MG63 (cell line): ENCODE measurements at places on chromosomes 7 and 10.
A peak's percentile ranks its signal among the peaks of the same experiment; 100 is the strongest.

- no peak for DNase-seq
Measured at GRCh38 chr10:106859892-106860652, 304.4 kb downstream of the SORCS1 start.

DNA sequence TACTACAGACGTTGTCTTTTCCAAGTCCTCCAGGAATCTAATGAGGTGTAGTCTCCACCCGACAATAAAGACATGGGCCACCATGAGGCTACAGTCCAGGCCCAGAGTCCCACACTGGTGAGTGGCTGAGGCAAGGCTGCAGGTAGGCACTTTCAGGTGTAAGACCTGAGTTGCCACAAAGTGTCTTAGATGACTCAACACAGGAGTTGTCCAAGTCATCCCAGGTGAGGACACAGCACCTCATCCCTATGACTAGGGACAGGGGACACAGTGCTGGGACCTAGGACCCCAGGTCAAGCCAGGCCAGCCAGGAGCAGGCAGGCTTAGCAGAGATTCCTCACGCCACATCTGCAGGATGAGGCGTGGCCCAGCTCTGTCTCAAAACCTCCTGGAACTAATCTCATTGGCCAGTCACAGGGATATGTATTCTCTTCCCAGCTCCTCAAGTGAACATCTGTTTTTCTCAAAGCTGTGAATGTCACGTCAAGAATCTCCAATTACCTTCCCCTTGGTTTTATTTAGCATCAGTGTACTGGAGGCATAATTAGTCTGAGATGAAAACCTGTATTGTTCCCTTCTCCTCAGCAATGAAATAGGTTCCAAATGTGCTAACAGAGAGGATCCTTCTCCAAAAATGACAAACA, 254.6 kb downstream of the GRID1 start:
- no peak for DNase-seq

- no peak for DNase-seq
Measured at GRCh38 chr10:34137201-34137600, 677.9 kb downstream of the PARD3 start.

DNA sequence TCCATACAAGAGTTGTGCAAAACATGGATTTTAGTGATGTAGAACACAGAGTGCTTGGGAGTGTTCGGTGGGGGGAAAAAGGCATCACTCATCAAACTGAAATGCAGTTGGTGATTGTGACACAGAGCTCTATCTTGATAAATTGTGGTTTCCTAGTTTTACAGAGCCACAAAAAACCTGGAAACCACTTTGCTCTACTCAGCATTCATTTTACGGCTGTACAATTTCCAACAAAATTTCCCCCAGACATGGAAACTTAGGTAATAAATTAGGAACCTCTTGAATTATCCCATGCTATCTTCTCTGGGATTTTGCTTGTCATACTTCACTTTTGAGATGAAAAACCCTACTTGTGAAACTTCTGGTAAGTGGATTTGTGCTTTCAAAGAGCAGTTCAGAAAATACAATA, 614.9 kb upstream of the FZD8 start:
- DNase-seq = no peak

- DNase-seq = no peak
Measured at GRCh38 chr7:116957874-116958273, 4.6 kb downstream of the ST7 start.

DNA sequence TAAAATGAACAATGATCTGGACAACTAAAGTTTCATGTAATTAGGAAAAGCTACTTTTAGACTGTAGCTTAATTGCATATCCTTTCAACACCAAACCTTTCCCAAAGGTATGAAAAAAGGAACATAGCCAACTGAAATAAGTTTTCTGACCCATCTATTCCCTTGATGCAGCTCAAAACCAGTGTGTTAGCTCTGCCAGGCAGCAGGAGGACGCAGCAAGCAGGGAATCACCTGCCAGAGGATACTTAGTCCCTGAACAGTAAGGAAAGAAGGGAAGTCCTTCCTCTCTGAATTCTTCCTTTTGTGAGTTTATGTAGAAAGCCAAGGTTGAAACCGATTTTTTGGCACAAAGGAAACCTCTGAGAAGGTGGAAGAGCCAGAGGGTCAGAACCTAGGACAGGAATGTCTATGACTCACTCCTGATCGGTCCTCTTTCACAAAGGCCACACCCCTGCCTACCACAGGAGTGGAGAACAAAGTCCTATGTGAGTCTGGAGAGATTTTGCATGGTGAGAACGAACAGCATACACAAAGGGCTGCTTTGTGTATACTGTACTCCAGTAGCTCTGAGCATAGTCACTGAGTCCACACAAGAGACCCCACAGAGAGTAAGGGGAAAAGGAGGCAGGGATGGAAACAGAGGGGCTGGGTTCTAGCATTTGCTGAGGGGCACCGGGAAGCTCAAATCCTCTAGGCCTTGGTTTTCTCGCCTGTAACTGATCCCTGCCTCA, 68.8 kb upstream of the GSDME start:
- peak; percentile 70 for DNase-seq

- DNase-seq = peak; percentile 26
Measured at GRCh38 chr10:84156768-84157167, 16.8 kb upstream of the GPR15LG start.

DNA sequence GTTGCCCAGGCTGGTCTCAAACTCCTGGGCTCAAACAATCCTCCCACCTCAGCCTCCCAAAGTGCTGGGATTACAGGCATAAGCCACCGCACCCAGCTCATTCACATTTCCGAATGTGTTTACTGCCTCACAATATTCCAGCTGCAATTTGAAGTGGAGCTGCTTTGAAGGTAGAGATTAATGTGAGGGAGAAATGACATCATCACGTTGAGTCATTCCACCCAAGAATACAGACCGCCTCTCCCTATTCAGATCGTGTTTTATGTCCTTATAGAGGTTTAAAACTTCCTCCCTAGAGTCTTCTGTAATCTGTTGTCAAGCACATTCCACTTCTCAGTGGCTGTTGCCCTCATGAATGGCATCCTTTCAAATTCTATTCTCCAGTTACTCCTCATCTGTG, 100.4 kb upstream of the PDGFA start:
- no peak for DNase-seq

- DNase-seq = no peak
Measured at GRCh38 chr10:106930751-106931150, 233.8 kb downstream of the SORCS1 start.
